Tibial artery (tissue), 4 donors: ENCODE measurements at places on chromosomes 12 and 14.

DNA sequence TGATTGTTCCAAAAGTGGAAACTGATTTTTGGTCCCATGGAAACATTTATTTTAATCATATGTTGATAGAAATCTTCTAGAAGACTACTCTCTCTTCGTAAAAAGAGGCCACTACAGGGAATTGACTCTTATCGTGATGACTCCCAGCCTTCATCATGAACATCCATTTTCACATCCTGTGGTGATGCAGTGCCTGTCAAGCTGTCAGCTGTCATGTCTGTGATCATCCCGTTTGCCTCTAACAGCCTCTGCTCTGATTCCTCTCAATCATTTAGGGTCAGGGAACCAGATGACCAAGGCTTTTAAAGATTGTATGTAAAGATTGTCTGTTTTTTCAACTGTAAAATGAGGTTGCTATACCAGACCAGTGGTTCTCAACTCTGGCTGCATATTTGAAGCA lies 419.0 kb upstream of the MGAT4C start:
- no peak for DNase-seq

- DNase-seq: no peak
Measured at GRCh38 chr12:46318037-46318436, 49.2 kb upstream of the SLC38A1 start.

- no peak for DNase-seq
Measured at GRCh38 chr12:131915000-131915689, 13.9 kb upstream of the PUS1 start.

GRCh38 chr12:6950401-6950801 lies 755 bp upstream of the PTPN6 start:
- no peak for DNase-seq

GRCh38 chr12:94498073-94498472 lies 38.4 kb upstream of the CEP83 start:
- DNase-seq: no peak

DNA sequence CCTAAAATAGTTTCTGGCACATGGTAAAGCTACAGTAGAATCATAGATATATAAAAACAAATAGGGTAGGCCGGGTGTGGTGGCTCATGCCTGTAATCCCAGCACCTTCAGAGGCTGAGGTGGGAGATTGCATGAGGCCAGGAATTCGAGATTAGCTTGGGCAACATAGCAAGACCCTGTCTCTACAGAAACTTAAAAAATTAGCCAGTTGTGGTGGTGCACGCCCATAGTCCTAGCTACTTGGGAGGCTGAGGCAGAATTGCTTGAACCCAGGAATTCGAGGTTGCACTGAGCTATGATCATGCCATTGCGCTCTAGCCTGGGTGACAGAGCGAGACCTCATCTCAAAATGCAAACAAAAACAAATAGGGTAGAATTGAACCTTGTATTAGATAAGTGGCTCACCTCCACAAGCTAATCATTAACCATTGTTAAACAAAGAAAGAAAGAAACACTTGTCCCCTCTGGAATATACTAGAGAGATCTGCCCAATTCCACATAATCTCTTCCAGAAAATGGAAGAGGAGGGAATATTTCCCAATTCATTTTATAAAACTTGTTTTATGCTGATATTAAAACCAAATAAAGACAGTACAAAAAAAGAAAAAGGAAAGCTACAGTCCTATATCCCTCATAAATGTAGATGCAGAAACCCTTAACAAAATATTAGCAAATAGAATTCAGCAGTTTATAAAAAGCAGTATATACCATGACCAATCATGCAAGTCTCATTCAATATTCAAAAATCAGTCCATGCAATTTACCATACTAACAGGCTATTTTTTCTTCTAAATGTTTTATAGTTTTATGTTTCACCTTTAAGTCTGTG lies 22.7 kb upstream of the DHRS2 start:
- no peak for DNase-seq

DNA sequence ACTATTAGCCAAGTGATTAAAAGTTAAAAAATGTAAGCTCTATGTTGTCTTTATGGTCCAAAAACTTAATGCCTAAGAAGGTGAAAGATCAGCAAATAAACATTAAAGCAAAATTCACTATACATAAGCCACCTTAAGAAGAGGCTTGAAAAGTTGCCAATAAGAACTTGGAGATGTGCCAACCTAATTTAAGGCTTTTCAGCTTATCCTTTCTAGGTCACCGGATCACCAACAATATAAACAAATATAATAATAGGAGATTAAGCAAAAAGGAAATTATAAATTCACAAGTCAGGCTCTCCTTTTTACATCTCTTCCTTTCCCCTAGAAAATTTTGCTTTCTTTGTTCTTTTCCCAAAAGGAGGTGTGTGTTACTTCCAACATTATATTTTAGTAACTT lies 30.9 kb downstream of the SLC2A3 start:
- DNase-seq: no peak

- DNase-seq: peak; percentile 67
Measured at GRCh38 chr12:124713436-124714082, 146.1 kb upstream of the NCOR2 start.

GRCh38 chr14:52283099-52283498 lies 15.6 kb downstream of the PTGDR start:
- no peak for DNase-seq

DNA sequence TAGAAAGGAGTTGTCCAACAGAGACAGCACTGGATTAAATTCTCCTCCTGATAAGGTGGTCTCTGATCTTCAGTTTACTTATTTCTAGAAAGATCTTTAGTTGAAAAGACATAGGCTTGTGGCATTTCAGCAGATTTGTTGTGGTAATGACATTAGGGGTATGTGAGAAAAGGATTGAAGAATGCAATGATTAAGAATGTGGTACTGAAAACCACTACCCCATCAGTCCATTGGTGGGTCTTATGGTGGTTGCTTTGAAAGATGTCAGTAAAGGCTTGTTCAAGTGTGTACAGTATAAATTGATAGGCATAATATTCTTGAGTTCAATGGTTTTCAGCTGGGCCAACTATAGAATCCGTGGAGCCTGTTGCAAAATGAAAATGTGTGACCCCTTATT lies 10.8 kb downstream of the PPFIBP1 start:
- DNase-seq: no peak

- peak; percentile 45 for DNase-seq
Measured at GRCh38 chr12:46124848-46125619, 134.7 kb upstream of the SCAF11 start.

DNA sequence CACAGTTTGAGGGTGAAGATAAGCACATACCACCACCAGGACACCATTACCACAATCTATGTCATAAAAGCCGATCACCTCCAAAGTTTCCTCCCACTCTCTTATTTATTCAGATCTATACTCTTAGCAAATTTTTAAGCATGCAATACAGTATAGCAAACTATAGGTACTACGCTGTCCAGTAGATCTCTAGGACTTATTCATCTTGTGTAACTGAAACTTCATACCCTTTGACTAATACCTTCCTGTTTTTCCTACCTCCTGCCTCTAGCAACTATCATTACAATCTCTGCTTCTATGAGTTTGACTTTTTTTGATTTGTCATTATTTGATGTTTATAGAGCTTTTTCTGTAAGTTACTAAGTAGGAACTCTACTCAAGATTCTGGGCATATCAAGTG lies 84.5 kb upstream of the MANSC4 start:
- no peak for DNase-seq

- DNase-seq: no peak
Measured at GRCh38 chr12:76531056-76531455, 28.5 kb downstream of the OSBPL8 start.

DNA sequence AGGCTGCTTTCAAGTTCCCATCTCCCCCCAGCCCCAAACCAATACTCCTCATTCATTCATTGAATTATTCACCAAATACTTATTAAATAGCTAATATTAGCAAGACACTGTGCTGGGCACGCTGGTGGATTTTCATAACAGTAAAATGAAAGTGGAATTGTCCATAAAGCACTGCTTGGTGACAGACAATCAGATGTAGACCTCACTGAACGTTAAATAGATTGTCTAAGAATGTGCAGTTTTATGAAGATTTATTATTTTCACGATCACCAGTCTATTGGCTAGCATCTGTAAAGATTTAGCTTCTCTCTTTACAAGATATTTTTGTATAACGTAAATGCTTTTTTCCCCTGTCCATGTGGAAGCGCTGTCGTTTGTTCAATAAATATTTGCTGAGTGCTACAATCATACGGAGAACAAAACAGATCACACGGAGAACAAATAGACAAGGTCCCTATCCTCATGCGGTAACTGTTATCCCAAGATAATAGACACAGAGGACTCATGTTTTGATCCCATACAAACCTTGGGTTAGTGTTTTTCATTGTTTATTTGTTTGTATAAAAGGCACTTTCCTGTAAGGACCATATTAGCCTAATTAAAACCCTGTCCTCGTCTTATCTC lies 397.6 kb downstream of the BCAT1 start:
- no peak for DNase-seq

GRCh38 chr12:2902272-2902880 lies 11.7 kb downstream of the TULP3 start:
- peak; percentile 35 for DNase-seq

DNA sequence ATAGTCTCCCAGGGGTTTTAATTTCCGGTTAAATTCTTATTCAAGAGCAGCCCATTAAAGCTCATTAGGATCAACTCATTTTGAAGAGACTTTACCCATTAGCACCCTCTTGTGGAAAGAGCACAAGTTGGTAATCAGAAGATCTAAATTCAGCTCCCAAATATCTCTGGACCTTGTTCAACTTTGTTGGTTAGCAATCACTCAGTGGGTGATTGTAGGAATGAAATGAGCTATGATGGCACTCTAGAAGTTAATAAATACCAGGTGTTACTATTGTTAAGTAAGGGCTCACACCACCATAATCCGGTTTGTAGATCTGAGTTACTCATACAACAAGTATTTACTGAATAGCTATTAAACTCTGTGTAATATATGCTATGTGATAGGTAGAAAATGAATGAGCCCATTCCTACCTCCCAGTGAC lies 42.9 kb downstream of the TRIP11 start:
- no peak for DNase-seq
